AML-193 (cell line): ENCODE measurements at places on chromosomes 7 and 10.

- no peak for DNase-seq
These were observed 253.0 kb upstream of the GRB10 start for GRCh38 chr7:51035716-51036115.

DNA sequence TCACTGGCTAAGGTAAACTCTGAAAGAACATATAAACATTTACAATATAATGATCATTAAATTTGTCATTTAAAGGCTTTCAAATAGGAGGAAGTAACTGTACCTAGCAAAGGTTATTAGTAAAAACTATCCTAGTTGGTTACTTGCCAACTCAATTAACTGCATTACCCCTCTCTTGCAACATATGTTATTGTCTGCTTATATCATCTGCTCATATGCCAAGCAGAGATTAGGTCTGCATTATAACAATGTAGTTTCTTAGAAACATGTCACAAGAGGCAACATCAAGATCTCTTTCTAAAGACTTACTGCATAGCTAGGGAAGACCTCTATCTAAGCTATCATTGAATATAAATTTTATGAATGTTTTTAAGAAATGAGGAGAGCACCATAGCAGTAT lies 132.5 kb downstream of the RELN start:
- no peak for DNase-seq

GRCh38 chr7:14218338-14218737 lies 228.9 kb upstream of the ETV1 start:
- no peak for DNase-seq

DNA sequence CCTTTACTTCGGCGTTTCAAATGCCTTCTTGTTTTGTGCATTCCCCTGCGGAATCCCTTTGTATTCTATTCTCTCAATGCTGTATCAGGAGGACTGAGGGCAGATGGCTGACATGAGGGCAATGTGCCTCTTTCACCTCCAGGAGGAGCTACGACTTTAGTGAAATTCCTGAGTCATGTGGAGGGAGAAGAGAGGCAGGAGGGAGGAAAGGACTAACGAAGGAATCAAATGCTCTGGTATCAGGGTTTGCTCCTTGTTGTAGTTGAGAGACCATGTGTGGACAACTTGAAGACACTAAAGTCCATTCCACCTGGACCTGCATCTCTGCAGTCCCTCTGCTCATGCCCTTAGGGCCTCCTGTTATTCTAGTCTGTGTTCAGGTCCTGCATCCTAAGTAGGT lies 40.2 kb upstream of the PRSS58 start:
- no peak for DNase-seq

GRCh38 chr7:107613948-107614347 lies 33.9 kb downstream of the BCAP29 start:
- no peak for DNase-seq

- DNase-seq, result no peak
These were observed 7.8 kb upstream of the DPYSL4 start for GRCh38 chr10:132178672-132179545.
